ENCODE measurements at places on chromosomes 1 and 21.

- DNase-seq, result no peak
Observed at GRCh38 chr1:1415751-1416150, 5.3 kb downstream of the ANKRD65 start.

GRCh38 chr21:13937236-13937635 is 273.5 kb downstream of the LIPI start:
- DNase-seq, result no peak

- DNase-seq, result peak; percentile 44
Observed at GRCh38 chr1:214224611-214225354, 56.2 kb upstream of the SMYD2 start.

- no peak for DNase-seq
Observed at GRCh38 chr1:14653461-14653960, 55.0 kb downstream of the KAZN start.

GRCh38 chr1:28163496-28164161 is 12.9 kb downstream of the PTAFR start:
- DNase-seq, result no peak

DNA sequence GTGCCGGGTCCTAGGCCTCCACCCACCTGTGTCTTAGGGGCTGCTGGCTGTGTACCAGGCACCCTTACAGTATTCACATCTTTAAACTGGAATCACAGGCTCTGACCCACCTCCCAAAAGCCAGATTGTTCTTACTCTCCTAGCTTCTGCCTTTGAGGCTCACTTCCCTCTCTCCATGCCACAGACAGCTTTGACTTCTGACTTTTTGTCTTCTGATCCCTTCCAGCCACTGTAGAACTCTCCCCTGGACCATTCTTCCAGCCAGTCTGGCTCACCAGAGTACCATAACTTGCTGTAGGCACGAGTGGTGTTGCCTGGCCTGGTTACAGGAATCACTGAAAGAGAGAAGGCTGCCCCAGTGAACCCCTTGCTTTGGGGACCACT is 58.1 kb upstream of the STUM start:
- DNase-seq, result no peak

GRCh38 chr1:44242746-44243145 is 29.5 kb downstream of the DMAP1 start:
- DNase-seq, result no peak

DNA sequence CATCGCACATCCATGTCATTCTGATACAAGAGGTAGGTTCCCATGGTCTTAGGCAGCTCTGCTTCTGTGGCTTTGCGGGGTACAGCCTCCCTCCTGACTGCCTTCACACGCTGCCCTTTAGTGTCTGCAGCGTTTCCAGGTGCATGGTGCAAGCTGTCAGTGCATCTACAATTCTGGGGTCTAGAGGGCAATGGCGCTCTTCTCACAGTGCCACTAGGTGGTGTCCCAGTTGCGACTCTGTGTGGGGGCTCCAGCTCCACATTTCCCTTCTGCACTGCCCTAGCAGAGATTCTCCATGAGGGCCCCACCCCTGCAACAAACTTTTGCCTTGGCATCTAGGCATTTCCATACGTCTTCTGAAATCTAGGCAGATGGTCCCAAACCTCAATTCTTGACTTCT is 138.2 kb upstream of the BRINP3 start:
- DNase-seq, result no peak

- no peak for DNase-seq
Observed at GRCh38 chr1:155082301-155083051, 3.8 kb downstream of the EFNA3 start.

DNA sequence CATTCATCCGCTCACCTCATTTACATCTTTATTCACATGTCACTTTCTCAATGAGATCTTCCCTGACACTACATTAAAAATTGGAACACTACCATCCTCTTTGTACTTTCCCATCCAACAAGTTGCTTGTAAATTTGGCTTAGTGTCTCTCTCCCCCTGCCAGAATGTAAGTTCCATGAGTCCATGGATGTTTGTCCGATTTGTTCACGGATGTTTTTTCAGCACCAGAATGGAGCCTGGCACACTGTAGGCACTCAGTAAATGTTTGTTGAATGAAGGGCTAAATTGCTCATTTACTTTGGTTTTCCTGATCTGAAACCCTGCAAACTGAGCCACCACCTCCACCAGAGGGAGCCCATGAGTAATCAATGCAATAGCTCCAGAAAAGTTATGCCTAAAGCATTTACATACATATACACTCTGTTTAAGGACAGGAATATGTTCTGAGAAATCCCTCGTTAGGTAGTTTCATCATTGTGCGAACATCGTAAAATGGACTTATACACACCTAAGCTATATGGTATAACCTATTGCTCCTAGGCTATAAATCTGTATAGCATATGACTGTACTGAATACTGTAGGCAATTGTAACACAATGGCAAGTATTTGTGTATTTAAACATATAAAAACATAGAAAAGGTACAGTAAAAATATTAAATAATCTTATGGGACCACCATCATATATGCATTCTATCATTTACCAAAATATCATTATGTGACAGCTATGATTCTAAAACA is 2.8 kb upstream of the EYA3 start:
- peak; percentile 52 for DNase-seq

DNA sequence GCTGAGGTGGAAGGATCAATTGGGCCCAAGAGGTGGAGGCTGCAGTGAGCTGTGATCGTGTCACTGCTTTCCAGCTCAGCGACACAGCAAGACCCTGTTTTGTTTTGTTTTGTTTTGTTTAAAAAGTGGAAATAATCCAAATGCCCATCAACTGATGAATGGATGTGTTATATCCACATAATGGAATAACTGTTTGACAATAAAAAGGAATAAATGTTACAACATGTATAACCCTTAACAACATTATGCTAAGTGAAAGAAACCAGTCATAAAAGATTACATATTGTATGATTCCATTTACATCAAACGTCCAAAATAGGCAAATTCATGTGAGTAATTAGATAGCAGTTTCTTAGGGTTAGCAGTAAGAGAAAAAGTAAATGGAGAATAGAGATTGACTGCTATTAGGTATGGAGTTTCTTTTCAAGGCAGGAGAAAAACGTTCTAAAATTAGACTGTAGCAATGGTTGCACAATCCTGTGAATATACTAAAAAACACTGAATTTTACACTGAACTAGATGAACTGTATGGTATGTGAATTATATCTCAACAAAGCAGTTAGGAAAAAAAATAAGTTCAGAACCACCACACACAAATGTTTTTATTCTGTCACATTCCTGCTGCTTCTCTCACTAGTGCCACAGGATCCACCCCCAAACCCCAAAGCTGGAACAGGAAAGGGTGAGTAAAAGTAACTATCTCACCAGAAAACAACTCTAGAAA is 15.7 kb downstream of the FOXJ3 start:
- DNase-seq, result no peak

DNA sequence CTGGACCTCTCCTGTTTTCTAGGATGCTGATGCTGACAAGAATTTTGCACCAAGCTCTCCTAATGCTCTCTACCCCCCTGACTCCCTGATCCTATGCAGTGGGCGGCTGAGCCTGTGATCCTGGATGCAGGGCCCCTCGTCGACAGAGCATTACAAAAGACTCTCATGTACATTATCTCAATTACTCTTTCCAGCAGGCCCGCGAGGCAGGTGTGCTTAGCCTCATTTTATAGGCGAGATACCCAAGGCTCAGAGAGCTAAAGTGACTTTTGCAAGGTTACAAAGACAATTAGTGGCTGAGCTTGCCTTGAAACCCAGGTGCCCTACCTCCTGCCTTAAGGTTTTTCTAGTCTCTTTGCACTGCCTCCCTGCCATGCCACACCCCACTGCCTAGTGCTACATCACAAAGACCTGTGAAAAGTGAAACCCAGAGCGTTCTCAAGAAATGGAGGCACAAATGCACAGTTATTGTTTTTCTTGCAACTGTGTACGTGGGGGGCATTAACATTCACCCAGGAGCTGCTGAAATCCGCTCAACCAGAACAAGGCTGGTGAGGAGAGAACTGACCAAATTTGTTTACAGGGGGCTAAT is 10.0 kb upstream of the C8A start:
- DNase-seq, result no peak

DNA sequence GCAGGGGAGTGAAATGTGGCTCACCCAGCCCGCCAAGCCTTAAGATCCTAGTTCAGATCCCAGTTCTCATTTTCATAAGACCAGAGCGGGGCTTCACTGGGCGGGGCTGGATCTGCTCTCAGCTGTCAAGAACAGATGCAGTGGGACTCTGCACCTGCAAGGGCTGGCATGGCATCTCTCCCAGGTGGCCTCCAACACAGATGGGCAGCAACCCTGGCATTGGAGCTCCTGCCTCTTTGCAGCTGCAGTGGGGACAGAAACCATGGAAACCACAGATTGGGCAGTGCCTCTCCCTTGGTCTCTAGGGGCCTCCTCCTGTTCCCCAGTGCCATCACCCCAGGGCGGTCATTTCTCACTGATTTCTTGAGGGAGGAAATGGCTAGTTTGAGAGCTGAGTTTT is 267.7 kb downstream of the PRDM2 start:
- DNase-seq, result no peak

DNA sequence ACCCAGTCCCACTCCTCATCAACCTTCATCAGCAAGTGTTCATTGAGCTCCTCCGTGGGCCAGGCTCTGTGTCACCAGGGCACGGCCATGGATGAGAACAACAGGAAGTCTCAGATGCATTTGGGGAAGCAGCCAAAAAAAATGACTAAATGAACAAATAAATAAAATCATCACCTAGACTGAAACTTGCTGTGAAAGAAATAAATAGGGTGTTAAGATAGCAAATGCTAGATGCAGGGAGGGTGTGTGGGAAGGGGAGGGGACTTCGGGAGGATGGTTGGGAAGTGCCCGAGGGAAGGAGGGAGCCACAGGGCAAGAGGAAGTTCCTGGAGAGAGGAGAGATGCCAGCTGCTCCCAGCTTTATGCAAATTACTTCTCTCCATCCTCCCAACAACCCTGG is 696.7 kb downstream of the PTPRU start:
- DNase-seq, result no peak

DNA sequence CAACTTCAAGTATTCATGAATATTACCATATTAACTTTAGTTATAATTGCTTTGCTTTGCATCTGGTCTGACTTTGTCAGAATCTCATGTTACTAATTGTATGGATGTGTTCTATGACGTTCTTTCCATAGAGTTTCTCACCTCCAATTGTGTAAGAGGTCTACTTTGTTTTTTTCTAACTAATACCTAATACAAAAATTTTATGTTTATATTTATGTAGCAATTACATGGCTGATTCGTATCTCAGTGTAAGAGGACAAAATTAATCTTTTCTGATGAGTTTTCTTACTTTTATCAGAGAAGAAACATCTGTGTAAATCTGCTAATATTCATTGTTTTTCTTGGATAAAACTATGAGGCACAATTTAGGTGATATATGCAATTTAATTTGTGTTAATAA is 224.8 kb upstream of the B3GALT2 start:
- no peak for DNase-seq

- no peak for DNase-seq
Observed at GRCh38 chr1:7768583-7768982, 2.5 kb upstream of the VAMP3 start.

DNA sequence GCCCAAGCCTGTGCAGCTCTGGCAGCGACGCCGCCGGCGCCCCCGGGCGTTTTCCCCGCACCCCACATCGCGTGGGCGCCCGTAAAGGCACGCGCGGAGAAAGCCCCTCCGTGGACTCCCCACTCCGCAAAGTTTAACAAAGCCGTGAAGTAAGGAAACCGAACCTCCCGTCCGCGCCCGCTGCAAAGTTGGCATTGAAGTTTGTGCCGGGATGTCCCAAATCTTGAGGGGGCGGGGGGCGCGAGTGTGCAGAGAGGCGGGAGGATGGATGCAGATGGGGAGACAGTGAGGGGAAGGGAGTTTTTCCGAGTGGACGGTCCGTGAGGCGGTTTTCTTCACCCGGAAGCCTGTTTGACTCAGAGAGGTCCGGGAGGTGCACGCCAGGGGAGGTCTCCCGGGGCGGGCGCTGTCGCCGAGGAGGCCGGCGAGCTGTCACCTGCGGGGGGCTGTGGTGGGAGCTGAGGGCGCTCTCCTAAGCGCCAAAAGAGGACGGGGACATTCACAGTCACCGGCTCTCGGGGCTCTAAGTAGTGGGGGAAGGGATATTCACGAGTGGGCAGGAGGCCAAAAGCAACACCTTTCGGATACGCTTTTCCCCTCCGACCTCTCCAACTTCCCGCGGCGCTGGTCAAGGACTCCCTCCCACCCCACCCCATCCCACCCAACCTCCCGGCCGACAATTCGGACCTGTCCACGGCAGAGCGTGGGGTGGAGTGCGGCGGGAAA is 1.3 kb downstream of the WLS start:
- DNase-seq, result peak; percentile 47

DNA sequence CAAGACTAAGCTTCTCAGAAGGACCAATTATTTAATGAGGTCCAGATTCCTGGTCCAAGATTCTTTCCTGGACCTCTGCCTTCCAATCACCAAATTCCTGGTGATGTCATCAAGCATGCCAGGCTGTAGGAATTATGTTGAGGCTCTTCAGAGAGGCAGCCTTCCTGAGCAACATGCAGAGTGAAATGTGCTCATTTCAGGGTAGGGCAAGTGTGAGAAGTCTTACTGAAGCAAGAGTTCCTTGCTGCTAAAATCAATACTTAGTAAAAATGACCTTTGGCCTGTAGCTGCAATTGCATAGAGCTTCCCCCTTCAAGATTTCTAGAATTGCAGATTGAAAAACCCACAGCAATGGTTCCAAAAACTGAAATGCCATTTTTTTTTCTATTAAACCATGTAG is 31.7 kb upstream of the BCAR3 start:
- no peak for DNase-seq

GRCh38 chr21:45187646-45188045 is 100.0 kb downstream of the POFUT2 start:
- no peak for DNase-seq
